ENCODE measurements at places on chromosomes 11 and 22. TPM values are rescaled to one million over a fixed set of nuclear protein-coding genes. Genes with fewer than 3 reads are reported as not detected.

The TYR gene
- total RNA-seq = not detected

The SAA4 gene
- not detected for total RNA-seq

The LGALS1 gene
- total RNA-seq = 1,499 TPM

The MMP27 gene
- total RNA-seq = not detected

The XKR3 gene
- not detected for total RNA-seq

The BIK gene
- total RNA-seq = 2.5 TPM

The LRRC10B gene
- total RNA-seq = not detected

The API5 gene
- 78.4 TPM for total RNA-seq

The OAF gene
- 25.5 TPM for total RNA-seq

The RELA gene
- 18.5 TPM for total RNA-seq

The CNTN5 gene
- 2.6 TPM for total RNA-seq

The ACTN3 gene
- not detected for total RNA-seq

The ANGPTL5 gene
- total RNA-seq = not detected

The PLAAT5 gene
- 1.9 TPM for total RNA-seq

The CTSF gene
- 22.8 TPM for total RNA-seq

The DEUP1 gene
- 0.16 TPM for total RNA-seq

The THY1 gene
- 39.2 TPM for total RNA-seq

The PLXNB2 gene
- 61.7 TPM for total RNA-seq

The KCNE3 gene
- 6.8 TPM for total RNA-seq

The MCHR1 gene
- 0.26 TPM for total RNA-seq

The PGR gene
- 8.6 TPM for total RNA-seq

The SHISA8 gene
- total RNA-seq = not detected

The OSBPL5 gene
- 22.4 TPM for total RNA-seq

The CCDC116 gene
- 0.53 TPM for total RNA-seq

The BAIAP2L2 gene
- total RNA-seq = not detected

The C1QTNF5 gene
- total RNA-seq = 17.4 TPM

The SGSM1 gene
- 1.9 TPM for total RNA-seq

The PARVB gene
- total RNA-seq = 11.2 TPM

The OVCH2 gene
- total RNA-seq = 3.3 TPM

The LBHD1 gene
- total RNA-seq = 3.1 TPM

The ZP1 gene
- total RNA-seq = not detected

The KDM2A gene
- 74.8 TPM for total RNA-seq

The HMGXB4 gene
- 18.9 TPM for total RNA-seq

The GGTLC3 gene
- total RNA-seq = not detected

The POU2AF1 gene
- total RNA-seq = 1.0 TPM

The WNT11 gene
- total RNA-seq = 6.3 TPM

The SLC22A12 gene
- total RNA-seq = not detected

The CHRM1 gene
- 0.53 TPM for total RNA-seq

The KCNK4 gene
- not detected for total RNA-seq

The UPK3A gene
- 88.9 TPM for total RNA-seq

The RIC3 gene
- total RNA-seq = 7.2 TPM

The B4GAT1 gene
- 22.8 TPM for total RNA-seq

The FGF4 gene
- not detected for total RNA-seq

The SCGB1D1 gene
- not detected for total RNA-seq

The PHOX2A gene
- total RNA-seq = 0.90 TPM

The MAPK1 gene
- total RNA-seq = 72.9 TPM

The OR5B21 gene
- not detected for total RNA-seq

The OR4A5 gene
- not detected for total RNA-seq

The SMIM35 gene
- not detected for total RNA-seq

The IGSF22 gene
- total RNA-seq = 0.21 TPM

The MMP12 gene
- total RNA-seq = 3.8 TPM

The UBXN1 gene
- 34.5 TPM for total RNA-seq

The TYMP gene
- total RNA-seq = 9.5 TPM

The IFITM10 gene
- 1.0 TPM for total RNA-seq

The YPEL4 gene
- total RNA-seq = 1.7 TPM

Measured in urinary bladder (tissue), 4 donors.